Regular cardiac myocyte (primary cell): ENCODE measurements at places on chromosomes 7 and 10. TPM values are rescaled to one million over a fixed set of nuclear protein-coding genes. Genes with fewer than 3 reads are reported as not detected.

ENKUR gene
- under 0.01 and 0.28 TPM in 2 replicates for total RNA-seq

HECW1 gene
- total RNA-seq: not detected in 2 replicates

TAS2R38 gene
- total RNA-seq: not detected in 2 replicates

TUBAL3 gene
- total RNA-seq: under 0.01 TPM in 1 of 2 replicates, not detected in the other

RSU1 gene
- 66.5 and 66.7 TPM in 2 replicates for total RNA-seq

RET gene
- 0.28 and 0.58 TPM in 2 replicates for total RNA-seq

SHTN1 gene
- 1.2 and 2.5 TPM in 2 replicates for total RNA-seq

MSANTD7 gene
- total RNA-seq: 18.9 and 27.4 TPM in 2 replicates

TAC1 gene
- 0.28 TPM in 1 of 2 replicates, not detected in the other for total RNA-seq

FFAR4 gene
- not detected in 2 replicates for total RNA-seq

CCDC71L gene
- total RNA-seq: 15.1 and 24.8 TPM in 2 replicates

MTG1 gene
- 20.9 and 34.5 TPM in 2 replicates for total RNA-seq

DRGX gene
- total RNA-seq: not detected in 2 replicates

C7orf57 gene
- total RNA-seq: not detected in 2 replicates

LMTK2 gene
- 9.0 and 9.8 TPM in 2 replicates for total RNA-seq

MMP21 gene
- total RNA-seq: 0.28 TPM in 1 of 2 replicates, not detected in the other

SYT15 gene
- under 0.01 TPM in 1 of 2 replicates, not detected in the other for total RNA-seq

CYP3A7 gene
- total RNA-seq: not detected in 2 replicates

NODAL gene
- total RNA-seq: not detected in 2 replicates

STEAP1B gene
- total RNA-seq: 13.2 and 25.3 TPM in 2 replicates

RARRES2 gene
- total RNA-seq: 1.3 and 25.4 TPM in 2 replicates

NANOS1 gene
- 0.28 and 0.96 TPM in 2 replicates for total RNA-seq

MRLN gene
- total RNA-seq: not detected in 2 replicates

RNF148 gene
- total RNA-seq: 0.28 and 0.38 TPM in 2 replicates

TMEM213 gene
- total RNA-seq: not detected in 2 replicates

KIAA1549 gene
- 0.56 and 0.58 TPM in 2 replicates for total RNA-seq

CTNNA3 gene
- total RNA-seq: under 0.01 TPM in 1 of 2 replicates, not detected in the other

MYL10 gene
- not detected in 2 replicates for total RNA-seq

CHAT gene
- total RNA-seq: not detected in 2 replicates

CALML5 gene
- total RNA-seq: not detected in 2 replicates

RNLS gene
- 15.7 and 21.1 TPM in 2 replicates for total RNA-seq

SEMA3E gene
- 0.38 and 0.56 TPM in 2 replicates for total RNA-seq

SFRP4 gene
- 12.3 and 235 TPM in 2 replicates for total RNA-seq

WIPF3 gene
- not detected in 2 replicates for total RNA-seq

UCMA gene
- total RNA-seq: not detected in 2 replicates

MPP7 gene
- total RNA-seq: 0.38 and 0.56 TPM in 2 replicates

DGKI gene
- 5.6 and 22.3 TPM in 2 replicates for total RNA-seq

ASIC3 gene
- under 0.01 and 0.19 TPM in 2 replicates for total RNA-seq

HHEX gene
- 1.7 and 7.1 TPM in 2 replicates for total RNA-seq
